Left ventricle myocardium superior (tissue), 1 donor: ENCODE measurements at places on chromosomes 5 and 9.
A peak's percentile ranks its signal among the peaks of the same experiment; 100 is the strongest.

DNA sequence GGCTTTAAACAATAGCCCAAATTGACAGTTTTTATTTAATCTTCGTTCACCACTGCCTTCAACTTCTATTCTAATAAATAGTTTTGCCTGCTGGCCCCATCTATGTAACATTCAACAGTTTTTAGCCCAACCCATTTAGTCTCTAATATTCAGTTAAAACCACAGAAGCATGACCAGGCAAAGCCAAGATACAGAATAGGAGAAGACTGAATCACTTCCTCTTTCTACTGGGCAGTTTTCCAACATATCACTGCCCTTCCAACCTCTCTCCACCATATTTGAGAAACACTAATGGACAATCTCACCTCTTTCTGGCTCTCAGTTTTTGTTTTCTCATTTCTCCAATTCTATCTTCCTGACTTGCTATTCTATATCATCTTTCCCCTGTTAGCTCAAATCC, 352.9 kb downstream of the DNAH5 start:
- DNase-seq = no peak

GRCh38 chr5:95076395-95077185, 208.3 kb downstream of the MCTP1 start:
- DNase-seq = no peak

GRCh38 chr9:134341929-134342745, 15.9 kb downstream of the RXRA start:
- DNase-seq = no peak

DNA sequence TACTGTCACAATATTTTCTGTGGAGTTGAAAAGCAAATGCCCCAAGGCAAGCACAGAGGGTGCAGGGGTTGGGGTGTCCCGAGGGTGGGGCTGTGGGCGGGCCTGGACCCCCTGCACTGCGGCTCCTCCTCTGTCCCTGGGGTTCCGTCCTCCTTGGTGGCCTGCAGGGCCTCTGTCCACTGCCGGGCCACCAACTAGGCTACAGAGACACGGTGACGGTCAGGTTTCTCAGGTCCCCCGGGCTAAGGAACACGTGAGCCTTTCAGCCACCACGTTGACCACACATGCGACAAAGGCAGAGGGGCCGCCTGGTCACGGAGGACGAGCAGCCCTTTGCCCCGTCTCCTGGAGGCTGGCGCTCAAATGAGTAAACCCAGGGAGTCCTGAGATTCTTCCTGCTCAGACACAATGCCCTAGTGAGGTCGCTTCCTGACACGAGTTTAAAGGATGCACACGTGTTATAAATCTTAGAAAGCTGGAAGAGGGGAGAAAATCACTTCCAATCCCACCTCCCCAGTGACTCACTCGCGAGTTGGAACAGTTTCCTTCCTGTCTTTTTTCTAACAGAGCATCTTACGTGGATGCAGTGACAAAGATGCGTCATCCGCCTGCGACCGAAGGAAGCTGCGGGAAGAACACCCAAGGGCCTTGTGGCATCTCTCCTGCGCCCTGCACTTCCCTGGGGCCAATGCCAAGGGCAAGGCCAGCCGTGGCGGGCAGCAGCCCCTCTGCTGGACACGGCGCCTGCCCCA, 24.8 kb upstream of the OBP2B start:
- no peak for DNase-seq

DNA sequence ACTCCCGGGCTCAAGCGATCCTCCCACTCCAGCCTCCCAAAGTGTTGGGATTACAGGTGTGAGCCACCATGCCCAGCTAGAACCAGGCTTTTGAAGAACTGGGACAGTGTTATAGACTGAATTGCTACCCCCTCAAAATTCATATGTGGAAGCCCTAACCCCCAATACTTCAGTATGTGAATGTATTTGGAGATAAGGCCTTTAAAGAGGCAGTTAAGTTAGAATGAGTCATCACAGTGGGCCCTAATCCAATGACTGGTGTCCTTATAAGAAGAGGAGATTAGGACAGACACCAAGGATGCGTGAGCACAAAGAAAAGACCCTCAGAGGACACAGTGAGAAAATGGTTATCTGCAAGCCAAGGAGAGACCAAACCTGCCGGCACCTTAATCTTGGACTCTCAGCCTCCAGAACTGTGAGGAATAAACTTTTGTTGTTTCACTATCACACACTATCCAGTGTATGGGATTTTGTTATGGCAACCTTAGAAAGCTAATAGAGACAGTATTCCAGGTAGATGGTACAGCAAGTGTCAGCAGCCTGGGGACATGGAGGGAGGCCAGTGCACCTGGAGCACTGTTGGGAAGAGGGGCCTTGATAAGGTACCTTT, 31.4 kb upstream of the ERGIC1 start:
- no peak for DNase-seq

GRCh38 chr5:11617080-11617479, 287.2 kb downstream of the CTNND2 start:
- DNase-seq = no peak

DNA sequence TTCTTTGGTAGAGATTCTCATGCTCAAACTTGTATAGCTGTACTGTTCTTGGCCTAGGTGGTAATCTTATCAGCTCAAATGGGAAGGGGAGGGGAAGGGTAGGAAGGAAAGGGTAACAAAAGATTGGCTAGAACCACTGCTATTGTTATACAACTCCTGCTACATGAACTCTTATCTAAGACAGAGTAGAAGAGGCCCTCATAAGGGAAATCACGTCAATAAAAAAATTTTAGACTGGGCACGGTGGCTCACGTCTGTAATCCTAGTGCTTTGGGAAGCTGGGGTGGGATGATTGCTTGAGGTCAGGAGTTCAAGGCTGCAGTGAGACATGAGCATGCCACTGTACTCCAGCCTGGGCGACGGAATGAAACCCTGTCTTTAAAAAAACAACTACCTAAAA, 15.9 kb downstream of the STOM start:
- no peak for DNase-seq

DNA sequence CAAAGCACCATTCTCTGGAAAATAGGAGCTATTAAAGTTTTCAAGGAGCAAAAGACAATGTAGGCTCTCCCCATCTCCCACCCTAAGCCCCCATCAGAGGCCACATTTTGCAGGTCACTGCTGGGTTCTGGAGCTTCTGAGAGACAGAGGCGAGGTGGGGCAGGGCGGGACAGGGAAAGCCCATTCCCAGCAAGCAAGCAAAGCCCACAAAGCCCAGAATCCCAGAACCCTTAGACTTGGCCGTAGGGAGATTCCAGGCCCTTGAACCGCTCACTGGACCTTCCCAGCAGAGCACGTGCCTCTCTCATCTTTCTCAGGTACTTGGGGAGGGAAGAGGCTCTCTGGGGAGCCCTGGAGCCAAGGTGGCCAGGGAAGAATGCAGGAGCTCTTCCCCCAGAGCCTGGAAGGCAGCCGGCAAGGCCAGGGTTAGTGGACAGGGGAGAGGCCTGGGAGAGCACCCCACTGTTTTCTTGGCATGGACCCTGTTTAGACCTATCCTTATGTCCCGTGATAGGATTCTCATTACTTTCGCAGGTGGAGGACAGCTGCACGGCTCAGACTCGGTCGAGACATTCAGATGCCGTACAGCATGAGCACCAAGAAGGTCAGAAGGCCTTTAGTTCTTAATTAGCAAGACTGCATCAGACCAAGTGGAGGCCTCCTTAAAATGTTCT, 52.4 kb downstream of the ZNF354C start:
- DNase-seq = no peak

- no peak for DNase-seq
Measured at GRCh38 chr5:98365126-98365525, 408.3 kb upstream of the RGMB start.

GRCh38 chr5:152185547-152186245, 219.4 kb downstream of the NMUR2 start:
- peak; percentile 57 for DNase-seq

GRCh38 chr5:36928947-36929346, 52.4 kb downstream of the NIPBL start:
- DNase-seq = no peak

- DNase-seq = peak; percentile 85
Measured at GRCh38 chr9:91949946-91950664, at the start of gene ROR2. TSS of gene ROR2 (minus strand) at chr9:91950228.
